ENCODE measurements at places on chromosomes 7 and 10.
A peak's percentile ranks its signal among the peaks of the same experiment; 100 is the strongest.

GRCh38 chr7:102942181-102942866 is 29.5 kb downstream of the LRRC17 start:
- no peak for DNase-seq

DNA sequence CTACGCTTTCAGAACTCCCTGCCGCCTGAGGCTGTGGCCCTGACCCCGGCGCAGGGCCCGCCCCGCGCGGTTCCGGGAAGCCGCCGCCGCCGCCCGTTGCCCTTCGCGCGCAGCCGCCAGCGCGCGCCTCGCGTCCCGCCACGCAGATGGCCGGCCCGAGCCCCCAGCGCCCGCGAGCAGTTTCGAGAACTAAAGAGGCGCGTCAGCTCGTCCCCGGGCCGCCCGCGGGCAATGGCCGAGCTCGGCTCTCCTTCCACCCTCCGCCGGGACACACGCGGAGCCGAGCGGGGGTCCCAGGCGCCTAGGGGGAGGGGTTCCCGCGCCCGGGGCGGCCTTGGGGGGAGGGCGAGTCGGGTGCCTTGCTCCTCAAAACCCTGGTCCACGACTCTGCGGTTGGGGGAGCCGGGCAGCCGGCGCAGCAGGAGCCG is 1.8 kb downstream of the HNRNPF start:
- DNase-seq, result peak; percentile 64

- DNase-seq, result no peak
Observed at GRCh38 chr10:6278519-6279120, 75.9 kb downstream of the PFKFB3 start.

- no peak for DNase-seq
Observed at GRCh38 chr10:130689743-130690626, 553.8 kb downstream of the GLRX3 start.

DNA sequence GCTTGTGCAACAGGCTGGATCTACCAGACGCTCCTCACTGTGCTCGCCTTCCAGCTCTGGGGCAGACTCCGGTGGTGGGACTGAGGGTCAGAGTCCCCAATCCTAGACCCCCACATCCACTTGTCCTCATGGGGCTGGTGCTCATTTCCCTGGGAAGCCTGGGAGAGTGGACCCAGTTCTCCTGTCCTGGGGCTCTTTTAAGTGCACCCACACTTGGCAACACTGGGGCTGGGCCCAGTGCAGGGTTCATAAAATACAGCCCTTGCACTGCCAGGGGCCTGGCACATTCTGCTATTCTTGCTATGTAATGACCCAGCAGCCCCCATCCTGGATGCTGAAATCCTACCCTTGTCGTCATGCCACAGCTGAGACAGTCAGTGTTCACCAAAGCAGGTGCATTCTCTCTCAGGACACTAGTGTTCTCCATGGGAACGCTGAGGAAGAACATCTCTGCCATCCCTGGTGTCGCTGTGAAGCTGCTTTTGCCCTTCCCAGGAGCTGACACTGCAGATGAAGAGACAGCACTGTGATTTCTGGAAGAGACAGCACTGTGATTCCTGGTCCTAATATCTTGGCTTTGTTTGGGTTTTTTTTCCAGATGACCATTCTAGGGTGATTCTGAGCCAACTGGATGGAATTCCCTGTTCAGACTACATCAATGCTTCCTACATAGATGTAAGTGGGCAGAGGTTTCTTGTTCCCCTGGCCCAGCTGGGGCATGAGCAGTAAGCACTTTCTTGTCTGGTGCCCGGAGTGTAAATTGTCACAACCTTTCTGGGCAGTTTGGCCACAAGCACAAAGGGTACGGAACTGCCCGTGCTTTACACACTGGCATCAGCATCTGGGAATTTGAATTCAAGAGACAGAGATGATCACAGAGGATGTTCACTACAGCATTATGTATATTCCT is 65.6 kb downstream of the MKI67 start:
- no peak for DNase-seq

GRCh38 chr10:28207799-28208198 is 95.1 kb downstream of the MPP7 start:
- no peak for DNase-seq

- DNase-seq, result no peak
Observed at GRCh38 chr7:27184337-27185012, 557 bp downstream of the HOXA11 start.

DNA sequence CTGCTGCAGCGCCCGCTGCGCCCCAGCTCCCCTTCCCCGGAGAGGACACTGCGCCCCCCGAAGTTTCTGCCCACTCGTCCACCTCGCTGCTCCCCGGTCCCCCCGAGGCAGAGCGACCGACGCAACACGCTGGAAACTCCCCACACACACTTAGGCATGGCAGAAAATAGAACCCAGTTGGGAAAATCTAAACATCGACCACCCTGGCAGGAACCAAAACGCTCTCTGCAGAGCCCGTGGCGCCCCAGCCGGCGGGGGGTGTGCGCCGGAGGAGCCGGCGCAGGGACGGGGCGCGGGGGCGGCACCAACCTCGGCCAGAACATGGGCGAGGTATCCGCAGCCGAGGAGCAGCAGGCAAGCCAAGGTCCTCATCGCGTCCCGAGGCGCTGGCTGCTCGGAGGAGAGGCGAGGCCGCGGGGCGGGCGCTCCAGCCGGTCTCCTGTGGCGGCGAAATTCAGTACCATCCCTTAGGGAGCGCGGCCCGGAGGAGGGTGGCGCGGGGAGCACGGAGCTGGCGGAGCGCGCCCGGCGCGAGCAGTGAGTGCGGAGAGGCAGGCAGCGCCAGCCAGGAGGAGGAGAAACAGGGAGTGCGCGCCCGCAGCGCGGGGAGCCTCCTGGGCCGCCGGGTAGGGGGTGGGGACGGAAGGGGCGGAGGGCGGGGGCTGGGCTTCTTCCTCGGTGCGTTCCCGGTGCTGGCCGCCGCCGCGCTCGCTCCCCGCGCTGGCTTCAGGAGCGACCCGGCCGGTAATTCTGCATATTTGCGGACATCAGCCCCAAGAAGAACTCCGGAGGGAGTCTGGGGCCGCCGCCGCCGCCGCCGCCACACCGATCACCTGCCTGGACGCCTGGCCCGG is 789 bp downstream of the PDGFA start:
- DNase-seq, result peak; percentile 82

GRCh38 chr7:81707196-81707595 is 62.7 kb downstream of the HGF start:
- DNase-seq, result no peak

- DNase-seq, result no peak
Observed at GRCh38 chr7:123594813-123595241, 6.8 kb upstream of the ASB15 start.

DNA sequence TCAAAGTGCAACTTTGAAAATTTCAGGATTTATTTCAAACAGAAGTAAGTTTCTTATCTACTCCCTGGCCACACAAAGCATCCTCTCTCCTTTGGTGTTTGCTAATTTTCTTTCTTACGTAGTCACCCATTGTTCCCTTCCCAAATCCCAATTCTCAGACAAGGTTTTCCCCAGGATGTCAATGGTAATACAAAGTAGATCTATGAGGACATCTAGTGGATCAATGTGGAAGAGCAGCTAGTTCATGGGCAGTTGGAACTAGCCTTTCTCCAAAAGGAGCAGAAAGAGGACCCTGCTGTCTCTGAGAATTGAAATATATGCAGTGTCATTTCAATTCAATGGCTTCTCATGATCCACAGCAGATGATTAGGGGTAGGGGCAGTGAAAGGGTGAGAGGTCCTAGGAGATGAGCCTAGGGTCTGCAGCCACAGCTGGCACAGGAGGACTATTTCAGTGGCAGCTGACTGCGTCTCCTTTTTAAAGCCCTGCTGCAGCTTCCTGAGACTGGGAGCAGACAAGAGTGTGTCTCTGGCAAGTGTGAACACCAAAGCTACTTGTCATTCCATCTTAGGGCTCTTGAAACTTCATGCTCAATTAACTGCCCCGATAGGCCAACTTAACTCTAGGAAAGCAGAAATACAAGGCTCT is 632.6 kb downstream of the KCNMA1 start:
- peak; percentile 37 for DNase-seq

DNA sequence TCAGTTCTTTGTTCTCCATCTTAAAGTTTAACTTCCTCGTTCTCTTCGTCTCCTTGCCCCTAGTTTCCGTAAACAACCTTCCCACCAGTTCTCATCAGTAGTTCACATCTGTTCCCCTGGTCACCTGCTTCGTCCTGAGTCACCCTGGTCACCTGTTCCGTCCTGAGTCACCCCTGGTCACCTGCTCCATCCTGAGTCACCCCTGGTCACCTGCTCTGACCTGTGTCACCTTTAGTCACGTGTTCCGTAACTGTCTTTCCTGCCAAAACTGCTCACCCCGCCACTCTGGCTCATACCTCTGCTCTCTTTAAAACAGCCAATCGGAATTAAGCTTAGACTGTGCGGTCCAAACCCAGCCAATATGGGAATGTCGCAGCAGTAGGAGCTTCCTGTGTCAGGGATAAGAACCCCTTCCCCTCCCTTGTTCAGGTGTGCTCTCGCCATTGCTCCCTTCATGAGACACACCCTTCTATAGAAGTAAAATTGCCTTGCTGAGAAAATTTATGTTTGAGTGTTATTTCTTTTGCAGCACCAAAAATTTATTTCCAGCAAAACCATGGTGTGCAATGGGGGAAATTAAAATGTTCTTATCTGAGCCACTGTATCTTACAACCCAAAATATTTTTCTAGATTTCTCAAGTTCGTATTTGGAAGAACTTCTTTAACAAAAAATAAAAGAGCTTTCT is 112.2 kb downstream of the VIM start:
- DNase-seq, result no peak

GRCh38 chr7:131765575-131765974 is 209.1 kb upstream of the PODXL start:
- DNase-seq, result no peak

Measured in hepatic stellate cell (primary cell).